OCI-M1 (cell line): ENCODE measurements at places on chromosomes 11 and 22.
A peak's percentile ranks its signal among the peaks of the same experiment; 100 is the strongest.

DNA sequence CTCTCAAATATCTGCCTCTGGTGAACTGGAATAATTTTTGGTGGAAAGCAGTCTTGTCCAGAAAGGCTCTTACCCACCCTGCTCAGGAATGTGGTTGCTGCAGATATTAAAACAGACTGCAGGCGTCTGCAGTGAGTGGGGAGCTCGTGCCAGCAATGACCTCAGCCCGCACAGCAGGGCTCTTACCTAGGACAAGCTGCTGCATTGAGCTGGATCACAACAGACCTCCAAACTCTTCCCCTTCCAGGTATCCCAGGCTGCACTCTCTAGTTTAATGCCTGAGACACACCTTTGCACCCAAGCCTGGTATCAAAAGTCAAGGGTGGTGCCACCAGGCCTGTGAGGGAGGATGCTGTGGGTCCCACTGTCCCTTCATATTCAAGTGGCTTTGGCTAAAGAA lies 69.7 kb upstream of the CDON start:
- no peak for DNase-seq

DNA sequence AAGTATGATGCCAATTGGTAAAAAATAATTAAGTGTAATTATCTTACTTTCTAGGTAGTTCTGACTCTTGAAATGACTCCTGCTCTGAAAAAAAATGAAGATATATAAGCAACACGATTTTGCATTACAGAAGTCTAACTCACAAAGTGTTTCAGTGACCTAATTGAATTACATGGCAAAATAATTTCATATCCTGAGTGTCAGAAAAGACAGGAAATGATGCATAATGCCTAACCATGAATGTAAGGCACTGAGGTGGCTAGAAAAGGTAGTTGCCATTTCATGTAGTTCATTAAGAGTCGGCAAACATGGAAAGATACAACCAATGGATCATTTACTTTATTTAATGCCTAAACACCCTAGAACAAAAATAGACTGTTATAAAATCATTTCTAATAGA lies 113.5 kb downstream of the GUCY1A2 start:
- no peak for DNase-seq

GRCh38 chr11:61294717-61295595 lies at the start of gene VWCE:
Gene VWCE (minus strand): TSS chr11:61295316. CDS start chr11:61295037, 279 bp downstream.
- DNase-seq = peak; percentile 78

DNA sequence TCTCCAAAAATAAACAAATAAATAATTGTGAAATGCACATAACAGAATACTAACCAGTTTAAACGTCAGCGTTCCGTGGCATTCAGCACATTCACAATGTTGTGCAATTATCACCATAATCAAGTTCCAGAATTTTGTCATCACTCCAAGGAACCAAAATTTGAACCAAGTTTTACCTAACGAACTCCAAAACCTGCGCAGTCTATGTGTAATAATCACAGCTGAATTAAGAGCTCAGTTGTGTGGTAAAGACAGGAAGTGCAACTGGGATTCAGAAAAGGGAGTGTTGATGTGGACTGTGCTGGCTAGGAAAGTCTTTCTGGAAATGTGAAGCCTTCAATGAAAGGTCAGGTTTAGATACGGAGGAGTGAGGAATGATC lies 5.4 kb upstream of the MCAM start:
- DNase-seq = no peak

DNA sequence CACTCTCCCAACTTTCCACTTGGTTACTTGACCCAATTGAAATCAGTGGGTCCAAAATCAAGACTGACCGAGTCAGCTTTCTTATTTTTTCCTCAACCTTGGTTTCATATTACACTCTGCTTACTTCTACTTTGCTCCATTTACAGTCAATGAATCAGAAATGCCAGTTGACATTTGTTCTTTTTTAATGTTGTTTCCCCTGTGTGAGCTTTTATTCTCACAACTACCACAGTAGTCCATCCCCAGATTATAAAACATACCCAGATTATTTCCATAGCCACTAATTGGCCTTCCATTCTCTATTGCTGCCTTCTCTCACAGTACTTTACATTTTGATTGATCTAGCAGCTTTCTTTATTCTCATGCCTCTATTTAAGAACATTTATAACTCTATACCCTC lies 50.0 kb downstream of the DNAJC24 start:
- peak; percentile 33 for DNase-seq

DNA sequence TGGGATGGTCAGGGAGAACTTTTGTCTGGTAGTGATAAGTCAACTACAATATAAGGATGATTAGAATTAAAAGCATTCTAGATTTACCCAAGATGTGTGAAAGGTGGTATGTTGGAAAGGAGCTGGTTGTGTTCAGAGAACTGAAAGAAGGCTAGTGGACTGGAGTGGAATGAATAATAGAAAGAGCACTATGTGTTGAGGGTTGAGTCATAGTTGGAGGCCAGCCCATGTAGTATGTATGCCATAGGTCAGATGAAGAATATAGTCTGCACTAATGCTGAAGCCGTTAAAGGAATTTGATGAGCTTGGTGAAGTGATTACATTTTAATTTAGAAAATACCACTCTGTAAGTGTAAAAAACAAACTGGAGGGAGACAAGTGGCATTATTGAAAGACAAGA lies 514.1 kb downstream of the CNTN5 start:
- DNase-seq = no peak

- peak; percentile 70 for DNase-seq
Measured at GRCh38 chr22:35582861-35583670, 34.1 kb downstream of the MB start.

- no peak for DNase-seq
Measured at GRCh38 chr11:43542750-43543712, 137.5 kb upstream of the HSD17B12 start.

- peak; percentile 67 for DNase-seq
Measured at GRCh38 chr11:46381819-46382645, 563 bp downstream of the MDK start.

- no peak for DNase-seq
Measured at GRCh38 chr11:27971171-27971570, 136.8 kb downstream of the KIF18A start.

- DNase-seq = no peak
Measured at GRCh38 chr22:29345932-29346331, 30.4 kb upstream of the RASL10A start.

DNA sequence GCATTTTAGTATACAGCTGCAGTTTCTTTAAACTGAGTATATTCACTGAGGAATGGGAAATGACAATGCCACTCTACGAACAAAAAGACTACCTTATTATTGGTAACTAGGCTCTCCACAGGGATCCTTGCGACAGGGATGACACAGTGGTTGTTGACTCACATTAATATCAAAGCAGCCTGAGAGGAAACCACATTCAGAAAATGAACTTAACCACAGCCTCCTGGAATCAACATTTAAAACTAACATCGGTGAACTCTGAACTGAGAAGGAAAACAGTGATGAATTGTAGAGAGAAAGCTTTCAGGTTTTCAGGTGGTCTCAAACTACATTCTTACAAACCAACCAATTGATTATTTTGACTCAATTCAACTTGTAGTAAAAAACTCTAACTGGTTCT lies 90.3 kb upstream of the MTMR2 start:
- peak; percentile 15 for DNase-seq

DNA sequence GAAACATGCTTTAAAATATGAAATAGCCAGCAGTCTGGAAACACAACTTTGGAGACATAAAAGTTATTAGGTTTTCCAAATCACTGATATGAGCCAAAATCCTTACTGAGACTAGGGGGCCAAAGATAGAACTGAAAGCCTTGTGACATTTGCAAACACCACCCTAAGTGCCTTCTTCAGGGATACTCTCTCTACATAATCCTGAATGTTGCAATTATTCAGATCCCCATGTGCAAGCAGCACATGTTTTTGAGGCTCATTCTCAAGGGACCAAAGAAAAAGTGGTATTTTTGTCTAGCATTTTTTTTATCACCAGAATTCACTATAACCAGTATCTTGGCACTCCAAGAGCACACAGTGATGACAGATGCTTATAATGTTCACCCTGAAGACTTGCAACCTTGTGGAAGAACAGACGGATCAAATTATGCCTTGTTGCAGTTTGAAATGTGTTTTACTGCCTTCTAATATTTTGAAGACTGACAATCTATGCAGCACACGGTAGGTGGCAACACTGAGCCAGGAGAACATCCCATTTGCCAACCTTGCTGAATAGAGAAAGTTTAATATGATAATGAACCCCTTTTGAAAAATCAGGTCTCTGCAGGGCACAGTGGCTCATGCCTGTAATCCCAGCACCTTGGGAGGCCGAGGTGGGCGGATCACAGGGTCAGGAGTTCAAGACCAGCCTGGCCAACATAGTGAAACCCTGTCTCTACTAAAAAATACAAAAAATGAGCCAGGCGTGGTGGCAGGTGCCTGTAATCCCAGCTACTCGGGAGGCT lies 78.5 kb downstream of the PLEKHA7 start:
- peak; percentile 64 for DNase-seq
